Caco-2 (cell line): ENCODE measurements at places on chromosomes 6 and 20. TPM values are rescaled to one million over a fixed set of nuclear protein-coding genes. Genes with fewer than 3 reads are reported as not detected.

The SLC35B2 gene
- total RNA-seq = 44.6 and 44.8 TPM in 2 replicates

The SDC4 gene
- total RNA-seq = 227 and 242 TPM in 2 replicates

The LPIN3 gene
- 32.6 and 32.8 TPM in 2 replicates for total RNA-seq

The FOXA2 gene
- 38.7 and 43.6 TPM in 2 replicates for total RNA-seq

The PKHD1 gene
- 2.7 and 3.3 TPM in 2 replicates for total RNA-seq

The C6orf15 gene
- not detected in 2 replicates for total RNA-seq

The OXT gene
- 1.9 and 2.7 TPM in 2 replicates for total RNA-seq

The SCUBE3 gene
- 1.3 and 1.5 TPM in 2 replicates for total RNA-seq

The GSTA2 gene
- 51.6 and 65.4 TPM in 2 replicates for total RNA-seq
